T-cell (primary cell): ENCODE measurements at places on chromosomes 6 and 20. TPM values are rescaled to one million over a fixed set of nuclear protein-coding genes. Genes with fewer than 3 reads are reported as not detected.

SOX12 gene
- total RNA-seq, result 13.6 TPM

FGD2 gene
- 3.3 TPM for total RNA-seq

GSTA3 gene
- total RNA-seq, result not detected

GABRR1 gene
- total RNA-seq, result not detected

OR2H2 gene
- not detected for total RNA-seq

CAGE1 gene
- 0.18 TPM for total RNA-seq

OR12D3 gene
- not detected for total RNA-seq

TBXT gene
- total RNA-seq, result not detected

HNF4A gene
- 0.16 TPM for total RNA-seq

MCCD1 gene
- not detected for total RNA-seq

GRCh38 chr6:53573299-53573698 lies 28.4 kb upstream of the GCLC start:
- no peak for DNase-seq
- no peak overlapping the region for H3K4me3 ChIP-seq
- no peaks in the 10 kb centered on the region for H3K36me3 ChIP-seq
- H3K27ac ChIP-seq, result no peak overlapping the region

GRCh38 chr6:19159089-19159488 lies 678.1 kb upstream of the ID4 start:
- no peaks in the 10 kb centered on the region for H3K36me3 ChIP-seq
- no peaks in the 10 kb centered on the region for H3K4me1 ChIP-seq
- H3K27ac ChIP-seq, result no peak overlapping the region
- H3K4me3 ChIP-seq, result no peak overlapping the region
- DNase-seq, result no peak
- no peaks in the 10 kb centered on the region for H3K27me3 ChIP-seq

GRCh38 chr20:43899274-43900120 lies 15.2 kb upstream of the TOX2 start:
- H3K4me1 ChIP-seq, result no peaks in the 10 kb centered on the region
- no peak overlapping the region for H3K27ac ChIP-seq
- no peaks in the 10 kb centered on the region for H3K36me3 ChIP-seq

DNA sequence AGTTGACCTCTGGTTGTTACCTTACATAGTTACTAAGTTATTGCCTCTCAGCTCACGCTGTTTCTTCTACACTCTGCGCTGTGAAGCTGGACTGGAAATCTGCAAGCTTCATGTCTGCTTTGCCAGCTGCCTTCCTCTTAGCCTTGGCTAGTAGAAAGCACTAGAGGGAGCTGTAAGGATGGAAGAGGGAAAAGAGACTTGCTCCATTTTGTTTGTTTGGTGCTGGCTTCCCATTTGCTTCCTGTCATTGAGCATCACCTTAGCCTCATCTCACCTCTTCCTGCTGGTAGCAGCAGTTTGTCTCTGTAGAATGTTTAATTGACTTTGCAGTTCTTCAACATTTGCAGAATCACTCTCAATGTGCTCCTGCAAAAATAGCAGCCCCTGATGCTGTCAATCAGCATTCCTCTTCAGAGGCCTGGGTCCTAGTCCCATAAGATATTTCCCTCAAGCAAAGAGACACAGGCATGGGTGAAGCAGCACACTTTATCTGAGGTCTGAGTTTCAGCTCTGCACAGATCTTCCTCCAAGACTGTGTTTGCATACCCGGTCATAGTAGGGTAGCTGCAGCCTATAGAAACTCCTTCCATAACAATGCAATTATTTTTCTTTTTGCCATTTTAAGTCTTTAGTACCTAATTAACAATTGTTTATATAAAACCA lies 302.2 kb upstream of the EPHA7 start:
- no peaks in the 10 kb centered on the region for H3K4me1 ChIP-seq
- H3K36me3 ChIP-seq, result no peaks in the 10 kb centered on the region
- no peak overlapping the region for H3K27ac ChIP-seq
- no peaks in the 10 kb centered on the region for H3K27me3 ChIP-seq
- no peak for DNase-seq
- no peak overlapping the region for H3K4me3 ChIP-seq

DNA sequence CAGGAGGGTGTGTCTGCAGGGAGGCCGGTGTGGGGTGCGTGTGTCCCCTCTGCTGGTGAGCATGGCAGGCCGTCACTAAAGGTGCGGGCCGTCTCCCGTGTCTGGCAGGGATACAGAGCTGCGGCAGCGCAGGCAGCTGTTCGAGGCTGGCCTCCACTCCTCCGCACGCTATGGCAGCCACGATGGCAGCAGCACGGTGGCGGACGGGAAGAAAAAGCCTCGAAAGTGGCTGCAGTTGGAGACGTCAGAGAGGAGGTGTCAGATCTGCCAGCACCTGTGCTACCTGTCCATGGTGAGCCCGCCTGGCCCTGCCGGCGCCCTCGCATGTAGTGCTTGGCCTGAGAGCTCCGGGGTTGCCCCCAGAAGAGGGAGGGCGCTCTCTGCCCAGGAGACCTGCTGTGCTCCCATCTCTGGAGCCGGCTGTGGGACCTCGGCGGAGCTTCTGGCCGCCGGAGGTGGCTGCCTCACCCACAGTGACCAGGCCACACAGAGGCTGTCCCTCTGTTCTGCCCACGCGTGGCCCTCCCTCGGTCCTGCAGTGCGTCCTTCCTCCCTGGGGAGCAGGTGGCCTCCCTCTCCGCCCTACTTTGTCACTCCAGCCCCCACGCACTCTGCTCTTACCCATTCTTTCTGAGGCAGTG lies 149.6 kb downstream of the DTNBP1 start:
- no peak overlapping the region for H3K27ac ChIP-seq
- peaks cover 91% of the 10 kb centered on the region for H3K36me3 ChIP-seq

DNA sequence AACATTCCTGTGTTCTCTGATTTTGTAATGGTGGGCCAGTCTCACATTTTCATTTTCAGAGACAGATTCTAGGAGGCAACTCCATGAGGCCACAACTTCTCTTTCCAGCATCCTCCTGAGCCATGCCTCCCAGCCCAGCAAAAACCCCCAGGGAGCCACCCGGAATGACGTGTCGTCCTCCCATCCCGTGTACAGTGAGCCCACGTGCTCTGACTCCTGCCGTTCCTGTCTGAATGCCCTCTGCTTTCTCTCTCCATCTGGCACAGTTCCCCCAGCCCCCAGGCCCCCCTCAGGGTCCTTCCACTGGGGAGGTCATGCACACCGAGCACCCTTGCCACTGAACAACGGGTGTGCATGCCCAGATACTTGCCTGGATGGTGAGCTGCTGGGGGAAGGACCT lies 38.0 kb downstream of the C20orf203 start:
- no peaks in the 10 kb centered on the region for H3K36me3 ChIP-seq
- H3K4me3 ChIP-seq, result no peak overlapping the region
- no peak for DNase-seq
- H3K27ac ChIP-seq, result no peak overlapping the region
- no peaks in the 10 kb centered on the region for H3K4me1 ChIP-seq
- H3K27me3 ChIP-seq, result no peaks in the 10 kb centered on the region

DNA sequence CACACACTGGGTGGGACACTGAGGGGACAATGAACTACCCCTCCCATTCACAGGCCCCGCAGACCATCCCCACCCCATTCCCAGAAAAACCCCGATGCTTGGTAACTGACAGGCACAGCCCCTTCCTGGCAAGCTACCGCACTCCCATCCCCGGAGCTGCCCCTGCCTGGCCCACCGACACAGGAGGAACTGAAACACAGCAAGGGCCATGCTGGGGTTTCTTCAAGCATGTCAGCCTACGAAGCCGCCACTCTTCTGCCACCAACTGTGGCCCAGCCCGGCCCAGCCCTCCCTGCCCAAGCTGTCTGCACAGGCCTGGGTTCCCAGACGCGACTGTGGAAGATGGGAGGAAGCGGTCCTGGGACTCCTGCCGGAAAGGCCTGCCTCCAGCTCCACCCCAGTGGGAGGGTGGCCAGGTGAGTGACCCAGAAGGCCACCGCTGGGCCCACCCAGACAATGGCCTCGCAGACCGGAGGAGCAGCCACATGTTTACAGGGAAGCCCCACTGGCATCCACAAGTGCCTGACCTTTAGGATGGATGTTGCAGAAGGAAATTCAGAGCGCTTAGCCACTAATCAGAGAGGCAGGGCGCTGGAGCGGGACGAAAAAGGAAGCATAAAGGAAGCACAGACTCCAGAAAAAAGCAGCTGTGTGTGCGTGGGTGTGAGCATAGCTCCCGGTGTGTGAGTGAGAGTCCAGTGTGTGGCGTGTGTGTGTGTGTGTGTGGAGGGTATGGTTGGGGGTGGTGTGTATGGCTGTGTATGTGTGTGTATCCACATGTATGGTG lies 91.6 kb downstream of the PRND start:
- H3K4me1 ChIP-seq, result peaks cover 60% of the 10 kb centered on the region
- peaks cover 11% of the 10 kb centered on the region for H3K36me3 ChIP-seq
- peak; percentile 30 for DNase-seq
- peak overlapping the region; percentile 99 for H3K27ac ChIP-seq
- no peaks in the 10 kb centered on the region for H3K27me3 ChIP-seq
- H3K4me3 ChIP-seq, result peak overlapping the region; percentile 58

GRCh38 chr6:88301256-88301655 lies 135.1 kb upstream of the CNR1 start:
- H3K27ac ChIP-seq, result no peak overlapping the region
- H3K27me3 ChIP-seq, result no peaks in the 10 kb centered on the region
- DNase-seq, result no peak
- no peak overlapping the region for H3K4me3 ChIP-seq

GRCh38 chr6:36660771-36661471 lies 17.6 kb upstream of the CDKN1A start:
- peaks cover 11% of the 10 kb centered on the region for H3K4me1 ChIP-seq
- H3K36me3 ChIP-seq, result no peaks in the 10 kb centered on the region
- no peak for DNase-seq
- H3K27ac ChIP-seq, result no peak overlapping the region
- peaks cover 23% of the 10 kb centered on the region for H3K27me3 ChIP-seq
- H3K4me3 ChIP-seq, result peak overlapping the region; percentile 12

GRCh38 chr6:28658475-28659249 lies 133.0 kb downstream of the GPX5 start:
- no peaks in the 10 kb centered on the region for H3K36me3 ChIP-seq

- no peak overlapping the region for H3K4me3 ChIP-seq
- H3K27me3 ChIP-seq, result no peaks in the 10 kb centered on the region
Observed at GRCh38 chr6:44234101-44235025, 11.0 kb downstream of the SLC29A1 start.

DNA sequence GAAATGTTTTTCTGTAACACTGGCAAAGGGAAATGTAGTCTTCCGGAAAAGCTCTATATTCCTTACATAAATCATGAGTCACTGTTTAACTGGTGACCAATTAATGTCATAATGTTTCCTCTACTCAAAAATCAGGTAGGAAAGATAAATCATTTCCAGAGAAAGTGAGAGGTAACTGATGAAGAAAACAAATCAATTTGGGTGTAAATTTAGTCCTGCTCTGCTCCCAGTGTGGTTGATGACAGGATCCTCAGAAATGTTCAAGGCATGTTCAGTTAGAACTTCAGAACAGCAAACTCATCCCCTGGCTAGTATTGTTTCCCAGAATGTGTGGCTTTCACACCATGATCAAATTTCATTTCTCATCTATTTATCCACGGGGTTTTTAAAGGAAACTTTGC lies 38.8 kb upstream of the SPACA1 start:
- peaks cover 7% of the 10 kb centered on the region for H3K4me1 ChIP-seq
- no peaks in the 10 kb centered on the region for H3K36me3 ChIP-seq
- H3K4me3 ChIP-seq, result no peak overlapping the region
- no peak overlapping the region for H3K27ac ChIP-seq
- no peak for DNase-seq
